GM12891 (cell line): ENCODE measurements at places on chromosomes 12 and 14.
A peak's percentile ranks its signal among the peaks of the same experiment; 100 is the strongest.

DNA sequence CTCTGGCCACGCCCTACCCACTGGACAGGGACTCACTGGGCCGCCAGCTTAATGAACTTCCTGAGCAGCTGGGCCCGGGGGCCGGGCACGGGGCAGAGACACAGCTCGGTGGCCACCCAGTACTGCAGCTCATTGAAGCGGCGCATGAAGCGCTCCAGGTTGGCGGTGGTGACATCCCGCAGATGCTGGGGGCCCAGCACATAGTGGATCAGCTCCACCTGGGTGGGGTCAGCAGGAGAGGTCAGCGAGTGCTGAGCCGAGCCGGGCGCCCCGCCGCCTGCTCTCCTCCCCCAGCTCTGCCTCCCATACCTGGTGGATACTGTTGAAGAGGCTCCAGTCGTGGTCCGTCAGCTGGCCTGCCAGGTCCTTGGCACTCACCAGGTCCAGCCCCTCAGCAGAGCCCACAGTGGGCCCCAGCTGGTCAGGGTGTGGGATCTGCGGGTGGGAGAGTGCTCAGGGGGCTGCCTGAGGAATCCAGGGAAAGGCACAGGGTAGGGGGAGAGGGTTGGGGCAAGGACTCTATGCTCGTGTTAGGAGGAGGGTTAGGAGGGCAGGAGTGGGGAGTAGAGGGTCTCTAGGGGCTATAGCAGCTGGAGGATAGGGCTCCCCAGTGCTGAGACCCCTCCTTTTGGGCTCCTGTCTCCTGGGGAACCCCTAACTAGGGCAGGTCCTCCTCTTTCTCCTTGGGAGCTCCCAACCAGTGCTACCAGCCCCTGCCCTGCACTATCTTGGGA is 15.5 kb upstream of the ENDOU start:
- no peak for DNase-seq

DNA sequence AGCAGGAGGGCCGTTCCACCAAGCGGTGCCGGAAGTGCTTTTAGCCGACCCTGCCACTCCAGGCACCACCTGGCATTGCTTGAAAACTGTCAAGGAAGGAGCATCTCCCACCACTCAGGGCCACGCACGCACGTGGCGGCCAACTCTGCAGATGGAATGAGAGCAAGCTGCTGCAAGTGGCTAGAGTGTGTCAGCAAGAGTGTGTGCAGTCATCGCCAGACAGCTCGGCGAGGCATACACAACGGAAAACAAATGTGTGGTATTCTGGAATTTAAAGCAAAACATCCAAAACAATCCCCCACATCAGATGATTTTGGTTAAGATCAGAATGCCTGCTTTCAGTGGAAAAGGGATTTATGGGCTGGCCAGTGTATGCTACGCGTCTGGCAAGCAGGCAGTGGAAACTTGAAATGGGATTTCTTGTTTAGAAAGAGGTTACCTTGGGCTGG is 11.2 kb downstream of the CD9 start:
- no peak for DNase-seq

DNA sequence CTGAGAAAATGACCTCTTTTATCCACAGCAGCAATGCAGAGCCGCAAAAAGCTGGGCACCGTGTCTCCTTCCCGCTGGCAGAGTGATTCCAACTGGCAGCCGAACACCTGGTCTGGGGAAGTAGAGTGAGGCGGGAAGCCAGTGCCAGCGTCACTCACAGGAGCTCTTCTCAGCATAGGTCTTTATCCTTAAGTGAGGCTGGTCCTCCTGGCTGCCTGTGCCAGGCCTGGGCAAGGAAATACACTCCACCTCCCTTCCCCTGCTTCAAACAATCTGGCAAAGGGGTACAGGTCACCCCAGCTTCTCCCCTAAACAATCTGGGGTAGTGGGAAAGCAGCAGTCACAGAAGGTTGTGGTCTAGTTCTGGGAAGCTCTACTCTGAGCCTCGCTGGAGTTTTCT is 4.8 kb downstream of the ARHGAP9 start:
- DNase-seq = no peak

GRCh38 chr12:104695453-104696148 is 238.9 kb downstream of the CHST11 start:
- no peak for DNase-seq

DNA sequence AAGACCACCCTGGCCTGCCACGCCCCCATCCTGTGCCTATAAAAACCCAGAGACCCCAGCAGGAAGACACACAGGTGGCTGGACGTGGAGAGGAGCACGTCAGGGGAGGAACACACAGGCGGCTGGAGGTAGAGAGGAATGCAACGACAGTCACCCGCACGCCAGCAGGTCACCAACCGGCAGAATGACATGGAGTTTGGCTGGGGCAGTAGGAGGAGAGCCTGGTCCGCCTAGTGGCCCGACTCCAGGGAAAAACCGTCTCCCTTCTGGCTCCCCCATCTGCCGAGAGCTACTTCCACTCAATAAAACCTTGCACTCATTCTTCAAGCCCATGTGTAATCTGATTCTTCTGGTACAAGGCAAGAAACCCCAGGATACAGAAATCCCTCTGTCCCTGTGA is 62.7 kb upstream of the KCNH3 start:
- DNase-seq = no peak

DNA sequence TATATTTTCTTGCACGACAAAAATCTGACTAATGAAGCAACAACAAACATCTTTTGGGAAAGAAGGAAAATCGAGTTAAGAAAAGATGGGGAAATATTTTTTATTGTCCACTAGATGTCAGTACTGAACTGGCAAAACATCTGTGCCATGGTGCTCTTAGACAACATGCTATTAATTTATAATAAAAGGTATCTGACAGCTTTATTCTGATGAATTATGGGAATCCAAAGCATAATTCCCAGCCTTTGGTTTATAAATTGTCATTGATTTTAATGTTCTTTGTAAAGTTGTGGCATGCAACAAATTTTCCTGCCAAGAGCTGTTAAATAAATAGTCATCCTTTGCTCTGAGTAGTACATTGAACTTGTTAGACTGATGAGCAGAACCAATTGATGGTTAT is 231.2 kb downstream of the ETNK1 start:
- no peak for DNase-seq

GRCh38 chr14:40386433-40386832 is 954.2 kb upstream of the FBXO33 start:
- DNase-seq = no peak

DNA sequence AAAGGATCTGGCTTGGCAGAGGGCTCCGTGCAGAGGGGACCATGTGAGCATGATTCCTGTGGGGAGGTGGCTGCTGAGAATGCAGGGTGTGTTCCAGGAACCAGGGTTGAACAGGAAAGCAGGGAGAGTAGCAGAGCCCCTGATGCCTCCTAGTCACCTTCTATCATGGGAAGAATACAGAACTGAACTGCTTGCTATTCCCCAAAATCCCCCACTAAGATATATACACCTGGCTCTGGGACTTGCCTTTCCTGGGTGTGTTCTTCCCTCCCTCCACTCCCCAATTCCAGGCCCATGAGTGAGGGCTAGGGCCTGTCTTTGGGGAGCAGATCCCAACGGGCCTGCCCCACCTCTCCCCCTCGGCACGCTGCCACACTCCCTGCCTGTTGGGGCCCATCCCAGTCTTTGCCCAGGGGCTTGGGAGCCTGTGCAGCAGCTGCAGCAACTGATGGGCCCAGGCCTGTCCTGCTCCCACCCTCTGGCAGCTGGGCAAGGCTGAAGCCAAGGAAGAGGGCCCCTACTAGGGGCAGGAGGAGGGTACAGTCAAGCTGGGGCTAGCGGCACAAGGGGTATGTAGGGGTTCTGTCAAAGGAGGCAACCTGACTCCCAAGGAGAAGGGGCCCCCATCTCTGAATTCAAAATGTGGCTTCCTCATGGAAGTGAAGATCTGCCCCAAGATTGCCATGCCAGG is 3.2 kb downstream of the AJUBA start:
- no peak for DNase-seq

DNA sequence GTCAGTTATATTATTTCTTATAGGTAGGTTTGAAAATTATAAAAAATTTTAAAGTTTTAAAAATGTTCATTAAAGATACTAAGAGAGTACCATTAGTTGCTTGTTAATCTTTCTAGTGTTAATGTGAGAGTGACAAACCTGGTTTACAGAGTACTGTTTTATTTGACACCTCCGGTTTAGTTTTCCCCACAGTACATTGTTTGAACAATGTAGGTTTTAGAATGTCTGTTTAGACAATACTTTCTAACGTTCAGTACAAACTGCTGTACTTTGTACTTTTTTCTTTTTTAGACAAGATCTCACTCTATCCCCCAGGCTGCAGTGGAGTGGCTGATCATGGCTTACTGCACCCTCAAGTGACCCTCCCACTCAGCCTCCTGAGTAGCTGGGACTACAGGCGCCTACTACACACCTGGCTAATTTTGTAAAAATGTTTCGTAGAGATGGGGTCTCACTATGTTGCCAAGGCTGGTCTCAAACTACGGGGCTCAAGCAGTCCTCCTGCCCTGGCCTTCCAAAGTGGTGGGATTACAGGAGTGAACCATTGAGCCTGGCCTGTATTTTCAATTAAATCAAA is 3.2 kb downstream of the BICDL1 start:
- no peak for DNase-seq

GRCh38 chr12:128969480-128970055 is 116.3 kb downstream of the GLT1D1 start:
- DNase-seq = peak; percentile 82

DNA sequence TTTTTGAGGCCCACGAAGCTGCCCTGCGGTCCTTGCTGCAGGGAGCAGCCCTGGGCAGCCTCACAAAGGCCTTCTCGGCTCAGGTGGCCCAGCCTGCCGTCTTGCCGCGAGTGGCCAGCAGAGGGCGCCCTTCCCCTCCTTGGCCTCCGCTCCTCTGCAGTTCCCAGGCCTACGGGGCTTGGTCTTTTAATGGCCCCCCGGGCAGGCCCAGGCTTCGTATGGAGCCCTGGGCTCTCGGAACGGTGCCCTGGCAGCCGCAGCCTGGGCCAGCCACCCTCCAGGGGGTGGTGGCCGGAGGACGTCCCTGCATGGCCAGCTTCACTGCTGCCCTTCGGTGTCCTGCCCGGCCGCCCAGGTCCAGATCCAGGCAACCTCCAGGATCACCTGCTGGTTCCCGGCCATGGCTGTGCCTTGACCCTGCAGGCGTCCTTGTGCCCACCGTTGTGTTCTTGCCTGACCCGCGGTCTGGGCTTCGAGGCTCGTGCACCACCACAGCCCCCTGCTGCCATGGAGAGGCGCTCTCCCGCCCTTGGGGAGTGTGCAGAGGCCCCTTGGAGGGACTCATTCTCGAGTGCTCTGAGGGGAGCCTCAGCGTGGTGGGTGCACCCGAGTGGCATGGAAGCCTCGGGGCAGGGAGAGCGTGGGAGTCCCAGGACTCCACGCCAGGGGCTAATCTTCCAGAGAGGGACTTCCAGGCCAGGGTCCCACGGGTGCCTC is 9.4 kb downstream of the ASPG start:
- DNase-seq = peak; percentile 96

GRCh38 chr12:127041985-127042625 is 1224.9 kb upstream of the TMEM132C start:
- DNase-seq = peak; percentile 18

DNA sequence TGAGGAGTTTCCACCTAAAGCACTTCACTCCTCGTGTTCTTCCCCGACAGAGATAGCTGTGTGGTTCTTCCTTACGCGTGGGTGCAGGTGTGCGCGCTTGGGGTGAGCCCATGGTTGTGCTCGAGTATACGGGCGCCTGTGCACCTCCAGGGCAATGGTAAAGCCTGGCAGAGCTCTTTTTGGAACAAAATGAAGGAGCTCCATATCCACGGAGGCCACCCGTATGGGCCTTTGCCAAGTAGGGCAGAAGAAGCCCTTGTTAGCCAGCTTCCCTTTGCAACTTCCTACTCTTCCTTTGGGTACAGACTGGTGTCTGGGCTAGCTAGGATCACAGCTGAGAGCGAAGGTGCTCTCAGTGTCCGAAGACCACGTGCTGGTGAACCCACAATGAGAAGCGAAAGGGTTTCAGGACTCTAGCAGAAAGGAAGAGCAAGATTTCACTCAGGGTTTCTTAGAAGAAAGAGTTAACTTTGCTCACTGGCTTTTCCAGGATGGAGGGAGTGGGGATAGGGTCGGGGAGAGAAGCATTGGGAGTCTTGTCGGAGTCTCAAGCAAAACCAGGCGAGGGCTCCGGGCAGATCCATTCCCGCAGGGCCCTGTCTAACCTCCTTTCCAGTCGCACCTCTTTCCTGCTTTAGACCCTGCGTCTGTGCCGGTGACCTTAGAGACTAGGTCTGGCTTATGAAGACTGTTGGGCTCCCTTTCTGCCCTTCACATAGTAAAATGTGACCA is 960 bp upstream of the LRFN5 start:
- DNase-seq = no peak

GRCh38 chr12:46049665-46050064 is 59.3 kb upstream of the SCAF11 start:
- no peak for DNase-seq

DNA sequence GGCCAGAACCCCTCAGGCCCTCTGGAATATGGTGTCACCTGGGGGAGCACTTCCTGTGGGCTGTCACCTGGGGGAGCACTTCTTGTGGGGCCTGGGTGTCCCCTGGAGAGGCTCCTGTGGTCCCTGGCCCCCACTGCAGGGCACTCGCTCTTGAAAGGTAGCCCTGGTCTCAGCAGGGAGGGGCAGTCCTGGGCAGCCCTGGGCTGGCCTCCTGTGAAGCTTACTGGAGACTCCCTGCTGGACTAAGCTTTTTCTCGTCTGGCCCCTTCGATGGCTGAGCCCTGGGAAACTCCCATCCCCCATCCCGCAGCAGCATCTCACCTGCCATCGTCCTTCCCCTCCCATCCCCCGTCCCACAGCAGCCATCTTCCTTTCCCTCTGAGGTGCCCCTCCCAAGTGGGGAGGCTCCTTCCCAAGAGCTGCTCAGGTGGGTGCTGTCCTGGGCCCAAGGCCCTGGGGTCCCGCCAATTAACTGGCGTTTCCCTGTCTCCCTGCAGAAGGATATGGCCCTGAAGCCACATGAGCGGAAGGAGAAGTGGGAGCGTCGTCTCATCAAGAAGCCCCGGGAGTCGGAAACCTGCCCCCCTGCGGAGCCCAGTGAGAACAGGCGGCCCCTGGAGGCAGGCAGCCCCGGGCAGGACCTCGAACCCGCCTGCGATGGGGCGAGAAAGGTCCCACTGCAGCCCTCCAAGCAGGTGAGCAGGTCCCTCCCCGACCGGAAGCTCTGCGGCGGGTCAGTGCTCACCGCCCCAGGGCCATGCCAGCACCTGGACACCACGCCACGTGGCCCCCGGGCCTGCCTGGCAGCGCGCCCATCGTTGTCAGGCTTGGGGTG is 17.9 kb downstream of the FBRSL1 start:
- DNase-seq = no peak

- no peak for DNase-seq
Observed at GRCh38 chr12:59304077-59304721, 291.6 kb upstream of the SLC16A7 start.

DNA sequence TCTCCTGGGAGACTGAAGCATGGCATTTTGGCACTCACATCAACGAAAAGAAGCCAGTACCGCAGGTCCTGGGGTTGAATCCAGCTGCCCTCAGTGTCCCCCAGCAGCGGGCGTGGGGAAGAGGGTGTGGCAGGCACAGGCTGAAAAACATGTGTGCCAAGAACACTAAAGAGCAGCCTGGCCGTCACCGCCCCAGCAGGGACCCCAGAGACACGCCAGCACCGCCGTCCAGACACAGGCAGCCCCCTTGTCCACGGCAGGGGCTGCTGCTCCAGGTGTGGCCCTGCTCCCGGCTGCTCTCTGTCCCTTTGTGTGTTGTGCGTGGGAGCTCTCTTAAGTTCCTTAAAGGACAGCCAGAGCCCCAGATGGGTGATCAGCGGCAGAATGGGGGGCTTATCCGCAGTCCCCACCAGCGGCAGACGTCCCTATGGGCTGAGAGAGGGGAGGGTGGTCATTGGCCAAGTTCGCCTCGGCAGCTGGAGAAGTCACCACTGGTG is 556 bp downstream of the PHETA1 start:
- no peak for DNase-seq

GRCh38 chr12:55694188-55694515 is 13.6 kb downstream of the ITGA7 start:
- DNase-seq = no peak
